ENCODE measurements at places on chromosomes 16 and 17.

GRCh38 chr17:79785900-79786810, 8.2 kb downstream of the CBX2 start:
- no peak for DNase-seq

- DNase-seq = no peak
These were observed 49.7 kb downstream of the NF1 start for GRCh38 chr17:31144428-31144827.

- no peak for DNase-seq
These were observed 19.3 kb downstream of the MFSD11 start for GRCh38 chr17:76757256-76757655.

GRCh38 chr16:80594756-80595155, 54.0 kb downstream of the DYNLRB2 start:
- no peak for DNase-seq

GRCh38 chr17:17663160-17664063, 17.8 kb upstream of the RAI1 start:
- peak; percentile 100 for DNase-seq

DNA sequence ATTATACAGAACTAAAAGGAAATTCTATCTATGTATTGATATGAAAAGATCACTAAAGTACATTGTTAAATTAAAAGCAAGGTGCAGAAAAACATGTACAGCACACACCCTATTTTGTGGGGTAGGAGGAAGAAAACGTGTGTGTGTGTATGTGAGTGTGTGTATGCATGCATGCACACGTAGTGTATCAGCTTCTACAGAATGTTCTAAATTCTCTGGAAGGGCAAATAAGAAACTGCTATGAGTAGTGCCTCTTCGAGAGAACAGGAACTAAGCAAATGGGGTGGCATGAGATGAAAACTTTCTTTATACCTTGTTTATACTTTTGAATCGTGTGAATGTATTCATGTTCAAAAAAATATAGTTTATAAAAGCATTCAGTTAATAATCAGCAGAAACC, 58.9 kb downstream of the TMC6 start:
- no peak for DNase-seq

- no peak for DNase-seq
These were observed 318.9 kb downstream of the HS3ST3B1 start for GRCh38 chr17:14619821-14620220.

- DNase-seq = no peak
These were observed 72.1 kb downstream of the BCAS3 start for GRCh38 chr17:60749708-60750107.

DNA sequence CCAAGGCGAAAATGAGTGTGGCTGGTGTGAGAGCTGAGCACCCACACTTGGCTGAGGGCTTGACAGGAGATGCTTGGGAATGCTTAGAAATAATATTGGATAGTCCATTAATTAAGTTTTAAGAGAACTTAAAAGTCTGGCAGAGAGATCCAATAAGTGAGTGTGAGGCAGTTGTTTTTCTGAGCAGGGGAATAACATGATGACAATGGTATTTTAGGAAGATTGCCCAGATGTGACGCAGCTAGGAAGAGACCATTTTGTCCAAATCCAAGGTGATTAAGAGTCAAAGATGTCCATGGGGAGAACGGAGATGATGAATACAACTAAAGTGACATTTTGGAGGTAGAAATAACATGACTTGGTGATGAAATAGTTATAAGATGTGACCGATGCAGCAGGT, 102.8 kb upstream of the AXIN2 start:
- no peak for DNase-seq

DNA sequence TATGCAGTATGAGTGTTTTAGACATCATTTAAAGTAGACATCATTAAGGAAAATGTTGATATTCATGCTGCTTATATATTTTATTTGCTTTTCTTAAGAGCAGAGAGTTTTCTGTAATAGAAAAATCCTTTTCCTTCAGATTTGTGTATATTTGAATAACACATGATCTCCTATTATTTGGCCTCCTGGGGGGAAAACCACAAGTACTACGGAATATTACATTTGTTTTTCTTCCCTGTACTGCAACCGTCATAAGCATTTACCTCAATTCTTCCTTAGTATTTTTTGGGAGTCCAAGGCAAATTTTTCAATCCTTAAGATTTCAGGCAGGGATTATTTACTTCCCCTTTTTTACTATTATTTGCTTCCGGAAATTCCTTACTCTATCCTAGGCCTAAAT, 6.0 kb downstream of the RSPRY1 start:
- DNase-seq = no peak

- no peak for DNase-seq
These were observed 8.8 kb upstream of the ZFP1 start for GRCh38 chr16:75139498-75139897.

- DNase-seq = no peak
These were observed 603.4 kb downstream of the KCNJ2 start for GRCh38 chr17:70772761-70773160.

- DNase-seq = no peak
These were observed 375.7 kb upstream of the CDH11 start for GRCh38 chr16:65497571-65497970.

DNA sequence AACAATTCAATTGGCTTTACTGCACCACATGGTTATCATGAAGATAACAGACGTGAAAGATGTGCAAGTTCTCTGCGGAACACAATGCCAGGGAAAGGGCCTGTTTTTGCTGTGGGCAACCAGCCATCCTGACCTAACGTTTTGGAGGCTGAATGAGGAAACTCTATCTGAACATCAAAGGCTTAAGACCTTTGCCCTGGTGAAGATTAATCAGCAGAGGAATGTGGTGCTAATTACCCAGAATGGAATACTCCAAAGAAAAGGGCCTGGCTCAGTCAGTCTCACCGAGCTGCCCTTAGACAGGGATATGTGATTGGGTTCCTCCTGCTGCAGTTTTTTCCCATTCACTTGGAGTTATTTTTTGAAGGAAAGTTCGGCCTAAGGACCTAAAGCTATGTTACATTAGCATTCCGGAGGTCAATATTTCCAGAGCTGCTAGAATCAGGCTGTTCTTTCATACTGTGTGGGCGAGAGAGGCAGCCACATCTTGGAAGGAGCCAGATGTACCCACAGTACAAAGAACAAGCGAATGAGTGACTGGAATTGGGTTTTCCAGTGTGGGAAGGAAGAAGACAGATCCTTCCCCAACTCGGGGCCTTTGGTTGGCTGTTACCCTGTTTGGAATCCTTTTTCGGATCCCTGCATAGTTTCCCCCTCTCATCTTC, 15.5 kb downstream of the ASIC2 start:
- peak; percentile 74 for DNase-seq

- no peak for DNase-seq
These were observed 85.6 kb downstream of the OMG start for GRCh38 chr17:31211352-31212012.

DNA sequence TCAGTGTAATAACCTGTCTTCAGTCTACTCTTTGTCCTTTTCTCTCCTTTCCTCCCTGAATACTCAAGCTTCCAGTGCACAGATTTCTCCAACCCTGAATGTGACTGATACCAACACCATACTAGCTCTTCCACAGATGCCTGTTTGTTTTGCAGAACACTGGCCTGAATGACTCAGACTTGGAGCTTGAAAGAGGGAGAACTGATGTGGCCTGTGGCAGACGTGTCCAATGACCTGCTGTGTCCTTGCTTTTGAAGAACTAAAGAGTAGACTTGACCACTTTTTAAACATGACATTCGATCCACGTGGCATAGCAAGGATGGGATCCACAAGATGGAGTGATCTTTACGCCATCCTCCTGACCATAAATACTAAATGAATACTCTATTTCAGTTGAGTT, 361.0 kb downstream of the WWOX start:
- no peak for DNase-seq

DNA sequence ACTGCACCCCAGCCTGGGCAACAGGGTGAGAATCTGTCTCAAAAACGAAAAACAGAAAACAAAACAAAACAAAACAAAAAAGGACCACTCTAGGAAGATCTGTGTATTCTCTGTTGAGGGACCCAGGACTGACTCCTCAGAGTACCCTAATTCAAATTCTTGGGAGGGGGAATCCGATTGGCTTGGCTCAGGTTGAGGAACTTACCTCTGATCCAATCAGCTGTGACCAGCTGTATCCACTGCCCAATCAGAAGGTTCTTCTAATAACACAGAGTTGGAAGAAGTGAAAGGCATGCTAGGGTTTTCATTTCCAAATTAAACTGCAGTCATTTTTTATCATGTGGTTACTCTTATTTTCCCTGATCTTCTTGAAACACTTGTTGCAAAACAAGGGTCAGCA, 105.9 kb upstream of the CACNG3 start:
- no peak for DNase-seq

- DNase-seq = no peak
These were observed 5.7 kb upstream of the ATP2A3 start for GRCh38 chr17:3969963-3970362.

- DNase-seq = no peak
These were observed 51.2 kb upstream of the MTMR4 start for GRCh38 chr17:58565389-58566311.

- DNase-seq = no peak
These were observed 47.8 kb upstream of the SLC47A1 start for GRCh38 chr17:19485800-19486340.

GRCh38 chr16:85505794-85506634, 107.1 kb upstream of the GSE1 start:
- no peak for DNase-seq

- DNase-seq = no peak
These were observed 16.7 kb downstream of the C16orf54 start for GRCh38 chr16:29729116-29729521.

- no peak for DNase-seq
These were observed 5.8 kb upstream of the UNK start for GRCh38 chr17:75778861-75779249.

DNA sequence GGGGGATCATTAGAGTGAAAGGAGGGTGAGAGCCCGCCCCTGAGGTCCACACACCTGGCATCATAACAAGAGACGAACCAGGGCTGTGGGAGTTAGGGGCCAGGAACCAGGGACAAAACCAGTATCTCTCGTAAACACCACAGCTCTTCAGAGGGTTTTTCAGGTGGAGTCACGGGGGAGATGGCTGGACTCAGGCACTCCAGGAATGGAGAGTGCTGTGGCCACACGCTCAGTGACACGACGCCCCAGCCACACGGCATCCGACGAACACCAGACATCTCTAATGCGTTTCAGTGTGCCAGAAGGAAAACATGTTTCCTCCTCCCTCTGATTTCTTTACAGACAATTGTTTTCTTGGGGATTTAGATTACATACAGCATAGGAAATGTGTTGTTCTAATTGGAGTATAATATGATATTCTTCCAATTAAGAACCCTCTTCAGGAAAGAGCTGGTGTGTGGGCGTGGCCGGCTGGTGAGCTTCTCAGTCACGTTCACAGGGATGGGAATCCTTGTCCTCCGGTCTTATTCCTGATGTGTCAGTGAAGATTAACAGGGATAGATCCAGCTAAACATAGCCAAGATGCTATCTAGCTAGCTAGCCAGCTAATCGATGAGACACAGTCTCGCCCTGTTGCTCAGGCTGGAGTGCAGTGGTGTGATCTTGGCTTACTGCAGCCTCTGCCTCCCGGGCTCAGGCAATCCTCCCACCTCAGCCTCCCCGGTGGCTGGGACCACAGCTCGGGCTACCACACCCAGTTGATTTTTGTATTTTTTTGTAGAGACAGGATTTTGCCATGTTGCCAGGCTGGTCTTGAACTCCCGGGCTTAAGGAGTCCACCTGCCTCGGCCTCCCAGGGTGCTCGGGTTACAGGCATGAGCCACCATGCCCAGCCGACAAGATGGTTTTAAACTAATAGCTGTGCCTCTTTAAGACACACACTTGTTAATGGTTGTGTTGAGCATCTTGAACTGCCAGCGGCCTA, 98.6 kb downstream of the BANP start:
- no peak for DNase-seq

DNA sequence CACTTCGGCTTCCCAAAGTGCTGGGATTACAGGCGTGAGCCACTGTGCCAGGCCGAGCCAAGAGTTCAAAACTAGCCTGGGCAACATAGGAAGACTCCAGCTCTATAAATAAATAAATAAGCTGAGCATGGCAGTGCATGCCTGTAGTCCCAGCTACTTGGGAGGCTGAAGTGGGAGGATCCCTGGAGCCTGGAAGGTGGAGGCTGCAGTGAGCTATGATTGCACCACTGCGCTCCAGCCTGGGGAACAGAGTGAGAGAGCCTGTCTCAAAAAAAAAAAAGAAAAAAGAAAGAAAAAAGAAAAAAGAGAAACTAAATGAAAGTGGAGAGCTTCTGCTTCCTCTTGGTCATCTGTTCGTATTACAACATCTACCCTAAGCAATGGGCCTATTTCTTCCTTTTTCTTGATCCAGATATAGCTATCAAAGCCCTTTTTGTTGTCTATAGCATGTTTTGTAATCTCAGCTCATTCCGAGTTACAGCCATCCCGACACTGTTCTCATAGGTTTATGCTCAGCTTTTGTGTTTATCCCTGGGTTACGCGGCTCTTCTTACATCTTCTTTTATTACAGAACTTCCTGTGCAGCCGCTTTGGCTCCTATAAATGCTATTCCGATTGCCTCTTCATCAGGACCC, 14.1 kb upstream of the MAPK3 start:
- no peak for DNase-seq

DNA sequence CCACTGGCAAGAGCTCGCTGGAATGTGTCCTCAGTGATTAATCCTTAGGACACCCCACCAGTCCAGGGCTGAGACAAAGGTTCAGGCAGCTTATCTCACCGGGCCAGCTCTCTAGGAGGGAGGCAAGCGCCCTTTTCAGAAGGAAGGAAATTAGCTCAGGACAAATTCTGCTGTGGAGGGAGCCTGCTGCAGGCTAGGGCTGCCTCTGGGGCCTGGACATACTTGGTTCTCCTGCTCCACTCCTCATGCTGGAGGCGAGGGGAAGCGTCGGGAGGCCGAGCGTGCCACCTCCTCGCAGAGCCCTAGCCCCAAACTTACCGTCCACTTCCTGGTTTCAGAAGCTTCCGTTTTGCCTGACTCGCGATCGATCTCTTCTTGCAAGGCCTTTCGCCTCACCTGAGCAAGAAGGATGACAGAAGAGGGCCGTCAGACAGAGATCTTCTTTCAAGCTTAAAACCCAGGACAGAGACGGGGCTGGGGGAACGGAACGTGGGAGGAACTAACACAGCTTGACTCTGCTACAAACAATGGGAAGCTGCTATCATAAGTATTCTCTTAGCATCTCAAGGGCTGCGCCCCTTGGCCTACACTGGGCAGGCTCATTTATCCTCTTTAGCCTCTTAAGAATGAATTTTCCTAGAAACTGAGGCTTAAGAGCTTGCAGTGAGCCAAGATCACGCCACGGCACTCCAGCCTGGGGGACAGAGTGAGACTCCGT, 7.7 kb downstream of the KNOP1 start:
- DNase-seq = no peak

DNA sequence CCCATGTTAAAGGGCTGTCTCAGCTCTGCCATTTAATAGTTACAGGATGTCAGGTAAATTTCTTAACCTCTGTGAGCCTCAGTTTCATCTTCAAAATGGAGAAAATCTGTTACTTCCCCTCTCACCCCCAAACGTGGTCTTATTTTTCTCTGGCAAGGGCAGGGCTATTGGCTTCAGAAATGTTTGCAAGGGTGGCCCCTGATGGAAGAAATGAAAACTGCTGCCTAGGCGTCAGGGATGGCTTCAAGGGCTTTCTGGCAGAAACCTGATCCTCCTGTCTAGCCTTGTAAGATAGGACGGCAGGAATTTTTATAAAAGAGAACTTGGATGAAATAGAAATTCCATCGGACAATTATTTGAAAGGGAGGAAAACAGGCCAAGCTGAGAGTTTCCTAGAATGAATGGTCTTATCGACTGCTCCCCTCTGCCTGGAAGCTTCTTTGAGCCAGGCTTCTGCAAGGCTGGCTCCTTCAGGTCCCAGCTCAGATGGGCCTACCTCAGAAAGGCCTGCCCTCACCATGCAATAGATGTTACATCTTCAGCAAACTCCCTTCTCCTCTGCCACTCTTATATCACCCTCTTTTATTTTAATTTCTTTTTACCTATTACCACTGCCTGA, 43.0 kb upstream of the TANGO6 start:
- peak; percentile 91 for DNase-seq

Data from islet precursor cell (in vitro differentiated cells).